ENCODE measurements at places on chromosomes 1 and 21. TPM values are rescaled to one million over a fixed set of nuclear protein-coding genes. Genes with fewer than 3 reads are reported as not detected.

VWA5B1 gene
- not detected for total RNA-seq

CLDN8 gene
- not detected for total RNA-seq

HSD11B1 gene
- total RNA-seq, result 0.42 TPM

DEDD gene
- 34.0 TPM for total RNA-seq

BACE2 gene
- total RNA-seq, result 23.2 TPM

LENEP gene
- total RNA-seq, result not detected

LCE1C gene
- total RNA-seq, result not detected

ATP1A1 gene
- 290 TPM for total RNA-seq

PRAMEF25 gene
- total RNA-seq, result not detected

ASAP3 gene
- total RNA-seq, result 5.5 TPM

IL23R gene
- total RNA-seq, result not detected

C1QTNF12 gene
- 1.7 TPM for total RNA-seq

C8A gene
- total RNA-seq, result not detected

SPRR3 gene
- total RNA-seq, result not detected

OR10Z1 gene
- total RNA-seq, result not detected

OTUD7B gene
- 12.3 TPM for total RNA-seq

ST6GALNAC5 gene
- total RNA-seq, result not detected

SLC9C2 gene
- total RNA-seq, result not detected

ADGRB2 gene
- total RNA-seq, result 4.9 TPM

RIPPLY3 gene
- total RNA-seq, result 0.78 TPM

SYTL1 gene
- 0.39 TPM for total RNA-seq

PALMD gene
- 0.37 TPM for total RNA-seq

CTTNBP2NL gene
- 6.8 TPM for total RNA-seq

PLA2G4A gene
- total RNA-seq, result 9.2 TPM

OXCT2 gene
- total RNA-seq, result 0.30 TPM
